DMS153 (cell line): ENCODE measurements at places on chromosomes 7 and 10.
A peak's percentile ranks its signal among the peaks of the same experiment; 100 is the strongest.

DNA sequence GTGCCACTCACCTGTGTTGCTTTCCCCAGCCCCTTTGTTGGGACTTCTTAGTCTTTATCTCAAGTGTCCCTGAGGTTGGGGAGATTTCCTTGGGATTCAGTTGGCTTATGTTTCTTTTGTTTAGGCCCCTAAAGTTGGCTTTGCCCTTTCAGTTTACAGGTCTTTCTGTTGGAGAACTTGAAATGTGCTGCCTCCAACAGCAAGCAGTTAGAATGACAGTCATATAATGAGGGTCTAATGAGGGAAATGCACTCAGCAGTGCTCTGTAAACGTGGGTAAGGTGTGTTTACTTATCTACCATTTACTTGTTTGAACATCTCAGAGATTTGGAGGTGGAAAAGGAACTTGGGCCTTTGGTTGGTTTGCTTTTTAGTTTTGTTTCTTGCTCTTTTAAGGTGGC is 191.4 kb upstream of the STK17A start:
- no peak for DNase-seq

DNA sequence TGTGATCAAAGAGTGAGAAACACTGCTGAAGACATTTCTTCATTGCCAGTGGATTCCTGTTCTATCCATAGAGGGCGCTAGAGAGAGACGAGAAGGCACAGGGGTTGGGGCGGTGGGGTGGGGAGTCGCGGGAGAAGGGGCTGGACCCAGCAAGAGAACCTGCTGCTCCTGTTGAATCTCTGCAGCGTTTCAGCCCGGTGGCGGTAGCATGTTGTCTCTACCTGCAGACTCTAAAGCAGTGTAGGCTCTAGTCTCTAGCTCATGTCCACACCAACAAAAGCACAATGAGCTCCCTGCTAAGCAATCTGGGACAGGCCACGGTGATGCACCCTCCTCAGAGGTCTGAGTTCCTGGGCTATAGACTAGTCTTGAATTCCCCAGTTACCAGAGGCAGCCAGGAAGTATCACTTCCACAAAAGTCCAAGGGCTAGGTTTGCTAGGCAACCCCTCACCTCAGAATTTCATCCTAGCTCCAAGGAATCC is 167.7 kb downstream of the DGKB start:
- DNase-seq: no peak

DNA sequence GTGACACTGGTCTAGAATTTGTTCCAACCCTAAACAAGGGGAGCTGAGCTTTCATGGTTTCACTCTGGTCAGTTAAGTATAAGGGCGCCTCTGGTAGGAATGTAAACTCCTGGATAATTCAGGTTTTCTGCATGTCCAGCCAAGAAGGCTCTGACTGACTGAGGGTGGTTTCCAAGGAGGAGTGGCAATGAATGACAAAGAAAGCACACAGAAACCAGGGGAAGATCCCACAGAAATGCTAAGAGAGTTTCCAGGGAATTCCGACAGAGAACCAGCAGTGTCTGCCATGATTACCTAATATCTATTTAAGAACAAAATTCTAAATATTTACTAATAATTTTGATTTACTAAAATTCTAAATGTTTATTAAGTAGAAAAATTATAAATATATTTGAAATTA is 27.3 kb upstream of the NRG3 start:
- DNase-seq: no peak

DNA sequence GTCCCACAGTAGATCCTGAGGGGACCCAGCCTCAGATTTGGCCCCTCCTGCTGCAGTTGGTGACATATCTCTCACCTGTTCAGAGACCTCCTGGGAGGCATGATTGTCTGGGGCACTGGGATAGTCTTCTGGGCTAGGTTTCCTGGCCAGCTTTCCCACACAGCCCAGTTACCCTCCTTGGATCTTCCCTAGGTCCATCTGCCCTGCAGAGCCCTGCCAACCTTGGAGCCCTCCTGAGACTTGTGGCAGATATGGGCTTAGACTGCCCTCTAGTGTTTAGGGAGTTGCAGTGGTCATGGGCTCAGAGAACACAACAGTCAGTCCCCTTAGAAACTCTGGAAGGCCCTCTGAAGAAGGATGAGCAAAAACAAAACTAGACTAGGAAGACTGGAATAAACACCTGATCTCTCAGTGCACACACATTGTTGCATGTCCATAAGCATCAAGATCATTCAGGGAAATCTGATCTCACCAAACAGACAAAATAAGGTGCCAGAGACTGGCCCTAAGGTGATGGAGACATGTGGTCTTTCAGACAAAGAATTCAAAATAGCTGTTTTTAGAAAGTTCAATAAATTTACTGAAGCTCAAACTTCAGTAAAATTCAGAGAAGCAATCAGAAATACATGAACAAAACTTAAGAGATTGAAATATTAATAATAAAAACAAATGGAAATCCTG is 324.6 kb downstream of the ATRNL1 start:
- no peak for DNase-seq

GRCh38 chr7:137879357-137880158 is 32.8 kb upstream of the DGKI start:
- DNase-seq: no peak

DNA sequence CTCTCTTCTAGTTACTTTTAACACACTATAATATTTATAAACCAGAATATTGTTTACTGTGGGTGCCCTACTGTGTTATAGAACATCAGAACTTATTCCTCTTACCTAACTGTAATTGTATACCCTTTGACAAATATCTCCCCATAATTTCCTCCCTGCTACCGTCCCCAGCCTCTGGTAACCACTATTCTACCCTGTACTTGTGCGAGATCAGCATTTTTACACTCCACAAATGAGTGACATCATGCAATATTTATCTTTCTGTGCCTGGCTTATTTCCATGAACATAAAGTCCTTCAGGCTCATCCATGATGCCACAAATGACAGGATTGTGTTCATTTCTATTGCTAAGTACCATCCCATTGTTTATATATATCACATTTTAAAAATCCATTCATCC is 139.8 kb upstream of the RSU1 start:
- peak; percentile 31 for DNase-seq

DNA sequence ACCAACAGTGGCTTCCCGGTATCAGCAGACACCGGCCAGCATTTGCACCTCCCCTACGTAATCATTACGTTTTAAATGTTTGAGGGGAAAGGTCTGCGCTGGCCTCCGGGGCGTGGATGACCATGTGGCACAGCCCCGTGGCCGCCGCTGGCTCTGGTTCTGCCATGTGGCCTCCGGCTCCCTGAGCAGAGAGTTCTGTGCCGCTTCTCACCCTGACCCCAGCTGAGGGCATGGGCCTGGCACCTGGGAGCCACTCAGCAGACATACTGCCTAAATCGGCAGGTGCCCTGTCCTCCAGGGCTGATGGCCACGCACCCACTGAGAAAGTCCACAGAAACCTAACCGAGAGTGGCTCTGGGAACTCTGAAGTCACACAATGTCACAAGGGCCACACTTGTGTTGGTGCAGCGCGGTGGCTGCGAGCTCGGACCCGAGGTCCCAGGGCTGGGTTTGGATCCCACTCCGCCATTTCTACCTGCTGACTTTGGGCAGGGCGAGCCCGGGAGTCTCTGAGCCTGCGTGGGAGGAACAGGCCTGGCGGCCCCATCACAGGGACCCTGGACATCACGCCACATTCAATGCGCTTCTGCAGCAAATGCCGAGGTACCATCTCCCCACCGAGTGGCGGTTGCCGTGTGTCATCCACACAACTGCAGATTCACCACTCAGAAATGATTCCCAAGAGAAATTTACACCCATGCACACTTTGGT is 25.3 kb downstream of the CFAP46 start:
- DNase-seq: no peak

DNA sequence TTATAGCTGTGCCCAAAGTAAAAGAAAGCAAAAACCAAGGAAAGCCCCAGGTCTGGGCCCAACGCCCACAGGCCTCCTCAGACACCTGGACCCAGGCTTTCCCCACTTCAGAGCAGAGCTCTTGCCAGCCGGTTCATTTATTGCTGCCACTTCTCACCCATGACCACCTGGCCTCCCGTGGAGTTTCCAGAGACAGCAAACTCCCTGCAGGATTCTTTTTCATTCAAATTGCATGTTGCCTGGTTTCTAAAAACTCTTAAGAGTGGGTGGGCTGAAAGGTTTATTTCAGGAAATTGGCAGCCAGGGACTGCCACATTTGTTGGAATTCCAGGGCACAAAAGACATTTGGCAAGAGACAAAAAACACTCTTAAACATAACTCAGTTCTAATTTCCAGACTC is 4.7 kb downstream of the VOPP1 start:
- DNase-seq: no peak

DNA sequence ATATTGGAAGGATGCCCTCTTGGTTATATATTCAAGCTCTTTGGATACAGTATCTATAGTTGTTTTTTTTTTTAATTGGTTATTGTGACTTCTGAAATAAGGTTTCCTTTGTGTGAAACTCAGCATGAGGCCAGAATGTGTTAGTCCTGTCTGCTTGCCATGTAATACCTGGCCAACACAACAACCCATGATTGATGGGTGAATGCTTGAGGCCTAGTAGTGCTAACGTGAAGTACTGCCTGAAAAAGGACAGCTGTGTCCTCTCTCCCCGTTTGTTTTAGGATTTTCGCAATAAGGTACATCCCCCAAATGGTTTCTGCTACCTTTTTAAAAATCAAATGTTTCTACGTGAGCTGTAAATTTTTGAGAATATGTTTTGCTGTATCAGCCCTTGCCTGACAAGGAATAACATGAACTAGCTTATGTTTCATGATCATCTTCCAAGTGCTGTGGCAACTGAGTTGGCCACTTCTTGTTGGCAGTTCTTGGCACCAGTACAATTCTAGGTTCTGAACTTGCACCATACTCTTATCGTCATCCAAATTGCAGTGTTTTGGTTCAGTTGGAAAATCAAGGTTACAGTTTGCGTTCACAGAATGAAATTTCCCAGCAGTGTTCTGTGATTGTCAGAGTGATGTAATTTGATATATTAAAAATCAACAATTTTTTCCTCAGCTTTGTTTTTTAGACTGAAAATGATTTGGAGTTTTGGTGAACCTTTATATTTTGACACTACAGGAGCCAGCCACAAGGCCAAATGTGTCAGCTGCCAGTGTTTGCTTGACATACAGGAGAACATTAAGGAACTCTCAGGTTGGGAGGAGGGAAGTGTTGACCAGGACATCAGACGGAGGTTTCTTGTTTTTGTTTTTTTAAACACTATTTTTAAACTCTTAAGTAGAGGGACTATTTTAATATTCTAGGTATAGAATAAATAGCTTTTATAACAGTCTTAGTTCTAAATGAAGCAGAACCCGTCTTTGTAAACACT is 13.5 kb upstream of the ASCC1 start:
- peak; percentile 12 for DNase-seq

- peak; percentile 97 for DNase-seq
Measured at GRCh38 chr7:35003679-35004303, 33.5 kb downstream of the DPY19L1 start.

DNA sequence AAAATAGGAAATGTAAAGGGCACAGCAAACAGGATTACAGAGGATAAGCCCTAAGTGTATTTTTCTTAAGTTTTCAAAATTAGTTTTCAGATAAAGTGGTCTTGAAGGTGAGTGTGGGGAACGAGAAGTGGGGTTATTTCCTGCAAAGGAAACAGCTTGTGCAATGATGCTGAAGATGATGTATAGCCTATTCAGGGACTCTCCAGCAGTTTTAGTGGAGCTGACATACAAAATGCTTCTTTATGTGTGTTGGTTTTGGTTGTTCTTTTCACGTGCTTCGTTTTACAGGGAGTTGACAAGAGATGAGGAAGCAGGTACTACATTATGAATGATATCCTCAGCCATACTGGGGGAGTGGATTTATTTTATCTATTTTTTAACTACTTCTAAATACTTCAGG is 20.5 kb downstream of the CASD1 start:
- no peak for DNase-seq

DNA sequence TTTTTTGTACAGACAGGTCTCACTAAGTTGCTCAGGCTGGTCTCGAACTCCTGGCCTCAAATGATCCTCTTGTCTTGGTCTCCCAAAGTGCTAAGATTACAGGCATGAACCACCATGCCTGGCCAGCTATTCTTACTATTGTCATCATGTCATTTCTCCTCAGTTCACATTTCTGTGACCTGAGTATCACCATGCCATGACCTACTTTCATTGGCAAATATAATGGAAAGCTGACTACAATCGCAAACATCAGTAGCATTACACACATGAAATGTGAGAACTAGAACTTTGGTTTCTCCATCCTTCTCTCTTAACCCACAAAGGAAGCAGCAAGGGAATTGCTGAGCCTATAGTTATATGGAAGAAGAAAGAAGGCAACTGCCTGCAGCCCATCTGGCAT is 26.0 kb upstream of the WIPF3 start:
- no peak for DNase-seq
